ENCODE measurements at places on chromosomes 11 and 22. TPM values are rescaled to one million over a fixed set of nuclear protein-coding genes. Genes with fewer than 3 reads are reported as not detected.

GRCh38 chr11:116454020-116454645, 318.7 kb downstream of the BUD13 start:
- peak; percentile 79 for DNase-seq

- DNase-seq = peak; percentile 14
These were observed 86.6 kb upstream of the ARHGAP32 start for GRCh38 chr11:129278586-129279319.

GRCh38 chr11:16365581-16366228, 9.4 kb upstream of the SOX6 start:
- no peak for DNase-seq

GRCh38 chr22:20424932-20425565, 12.6 kb downstream of the SCARF2 start:
- DNase-seq = peak; percentile 73

- peak; percentile 52 for DNase-seq
These were observed at the start of gene SLC6A5 for GRCh38 chr11:20599221-20600019. Gene SLC6A5, plus strand, starts transcription at chr11:20599608. Its CDS starts 65 bp downstream, at chr11:20599673.

GRCh38 chr22:45740236-45740635, 68.6 kb downstream of the ATXN10 start:
- DNase-seq = no peak

DNA sequence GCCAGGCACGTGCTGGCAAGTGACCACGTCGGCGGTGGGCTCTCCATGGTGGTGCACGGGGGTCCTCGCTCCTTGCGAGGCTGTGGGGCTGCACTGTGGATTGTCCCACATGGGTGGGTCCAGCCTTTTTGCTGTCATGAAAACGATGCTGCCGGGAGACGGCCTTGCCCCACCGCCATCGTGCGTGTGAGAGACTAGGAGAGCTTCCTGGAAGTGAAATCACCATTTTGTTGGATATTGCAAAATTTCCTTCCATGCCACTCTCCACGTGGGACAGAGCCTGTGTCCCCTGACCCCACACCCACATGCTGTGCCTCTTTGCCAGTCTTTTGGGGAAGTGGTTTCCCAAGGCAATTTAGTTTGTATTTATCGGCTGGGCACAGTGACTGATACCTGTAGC, 18.2 kb upstream of the GRAMD4 start:
- no peak for DNase-seq

GRCh38 chr11:134580610-134580975, 168.6 kb upstream of the B3GAT1 start:
- no peak for DNase-seq

DNA sequence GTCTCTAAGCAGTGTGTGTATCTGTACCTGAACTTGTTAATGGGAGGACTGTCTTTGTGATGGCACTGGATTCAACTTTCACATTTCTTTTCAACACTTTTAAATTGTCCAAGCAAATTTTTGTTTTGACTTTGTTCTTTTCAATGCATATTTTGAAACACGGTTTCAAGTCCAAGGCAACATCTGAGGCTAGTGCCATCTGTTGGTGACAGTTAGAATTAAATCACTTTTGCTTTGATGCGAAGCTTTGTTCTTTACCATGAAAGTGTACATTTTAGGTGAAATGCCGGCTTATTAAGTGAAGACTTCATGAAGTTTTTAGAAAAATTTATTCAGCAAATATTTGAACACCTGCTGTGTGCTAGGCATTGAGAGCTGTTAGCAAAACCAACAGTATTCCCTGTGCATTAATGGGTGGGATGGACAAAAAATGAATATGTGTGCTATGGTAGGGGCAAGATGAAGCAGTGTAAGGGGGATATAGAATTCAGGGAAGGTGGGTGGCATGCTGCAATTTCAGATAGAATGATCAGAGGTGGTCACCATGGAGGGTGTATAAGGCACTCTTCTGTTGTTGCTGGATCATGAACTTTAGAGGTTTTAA, 70.2 kb downstream of the DDX10 start:
- peak; percentile 22 for DNase-seq

DNA sequence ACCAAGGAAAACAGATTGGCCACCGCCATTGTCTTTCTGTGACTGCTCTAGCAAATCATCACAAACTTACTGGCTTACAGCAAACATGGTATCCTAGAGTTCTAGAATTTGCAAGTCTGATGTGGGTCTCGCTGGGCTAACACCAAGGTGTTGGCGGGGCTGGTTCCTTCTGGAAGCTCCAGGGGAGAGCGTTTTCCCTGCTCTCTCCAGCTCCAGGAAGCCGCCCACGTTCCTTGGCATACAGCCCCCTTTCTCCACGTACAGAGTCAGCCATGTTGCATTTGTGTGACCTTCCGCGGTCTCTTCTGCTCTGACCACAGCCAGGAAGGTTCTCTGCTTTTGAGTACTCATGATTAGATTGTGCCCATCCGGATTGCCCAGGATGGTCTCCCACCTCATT, 27.5 kb downstream of the TBC1D22A start:
- DNase-seq = no peak

DNA sequence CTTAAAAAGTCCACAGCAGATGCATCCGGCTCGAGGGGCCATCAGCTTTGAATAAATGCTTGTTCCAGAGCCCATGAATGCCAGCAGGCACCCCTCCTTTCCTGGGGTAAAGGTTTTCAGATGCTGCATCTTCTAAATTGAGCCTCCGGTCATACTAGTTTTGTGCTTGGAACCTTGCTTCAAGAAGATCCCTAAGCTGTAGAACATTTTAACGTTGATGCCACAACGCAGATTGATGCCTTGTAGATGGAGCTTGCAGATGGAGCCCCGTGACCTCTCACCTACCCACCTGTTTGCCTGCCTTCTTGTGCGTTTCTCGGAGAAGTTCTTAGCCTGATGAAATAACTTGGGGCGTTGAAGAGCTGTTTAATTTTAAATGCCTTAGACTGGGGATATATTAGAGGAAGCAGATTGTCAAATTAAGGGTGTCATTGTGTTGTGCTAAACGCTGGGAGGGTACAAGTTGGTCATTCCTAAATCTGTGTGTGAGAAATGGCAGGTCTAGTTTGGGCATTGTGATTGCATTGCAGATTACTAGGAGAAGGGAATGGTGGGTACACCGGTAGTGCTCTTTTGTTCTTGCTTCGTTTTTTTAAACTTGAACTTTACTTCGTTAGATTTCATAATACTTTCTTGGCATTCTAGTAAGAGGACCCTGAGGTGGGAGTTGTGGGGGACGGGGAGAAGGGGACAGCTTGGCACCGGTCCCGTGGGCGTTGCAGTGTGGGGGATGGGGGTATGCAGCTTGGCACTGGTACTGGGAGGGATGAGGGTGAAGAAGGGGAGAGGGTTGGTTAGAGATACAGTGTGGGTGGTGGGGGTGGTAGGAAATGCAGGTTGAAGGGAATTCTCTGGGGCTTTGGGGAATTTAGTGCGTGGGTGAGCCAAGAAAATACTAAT, 1.9 kb downstream of the NEAT1 start:
- DNase-seq = peak; percentile 57

DNA sequence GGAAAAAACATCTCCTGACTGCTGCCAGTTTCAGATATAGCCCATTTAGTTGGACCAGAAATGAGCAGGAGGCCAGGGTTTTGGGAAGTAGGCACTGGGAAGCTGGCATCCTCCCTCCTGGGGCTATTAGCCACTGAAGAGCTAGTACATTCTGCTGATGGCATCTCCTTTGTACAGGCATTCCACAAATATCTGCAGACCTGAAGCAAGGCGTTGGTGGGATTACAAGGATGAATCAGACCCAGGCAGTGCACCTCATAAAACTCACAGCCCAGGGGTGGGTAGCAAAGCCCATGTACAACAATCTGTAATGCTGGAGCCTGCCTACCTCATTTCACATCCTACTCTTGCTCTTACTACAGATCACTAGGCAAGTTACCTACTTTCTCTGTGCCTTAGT, 27.5 kb upstream of the POU2AF1 start:
- no peak for DNase-seq

- DNase-seq = no peak
These were observed 157.2 kb downstream of the ATG16L2 start for GRCh38 chr11:72971192-72971967.

- no peak for DNase-seq
These were observed 59.0 kb upstream of the SHANK2 start for GRCh38 chr11:71311176-71311925.

GRCh38 chr11:123690485-123690884, 36.1 kb upstream of the SCN3B start:
- peak; percentile 3 for DNase-seq

- DNase-seq = no peak
These were observed 113.5 kb upstream of the KIRREL3 start for GRCh38 chr11:127114035-127114434.

- DNase-seq = no peak
These were observed 75.6 kb upstream of the TEAD1 start for GRCh38 chr11:12598330-12599256.

GRCh38 chr11:47182380-47182779, 3.9 kb downstream of the PACSIN3 start:
- DNase-seq = no peak

DNA sequence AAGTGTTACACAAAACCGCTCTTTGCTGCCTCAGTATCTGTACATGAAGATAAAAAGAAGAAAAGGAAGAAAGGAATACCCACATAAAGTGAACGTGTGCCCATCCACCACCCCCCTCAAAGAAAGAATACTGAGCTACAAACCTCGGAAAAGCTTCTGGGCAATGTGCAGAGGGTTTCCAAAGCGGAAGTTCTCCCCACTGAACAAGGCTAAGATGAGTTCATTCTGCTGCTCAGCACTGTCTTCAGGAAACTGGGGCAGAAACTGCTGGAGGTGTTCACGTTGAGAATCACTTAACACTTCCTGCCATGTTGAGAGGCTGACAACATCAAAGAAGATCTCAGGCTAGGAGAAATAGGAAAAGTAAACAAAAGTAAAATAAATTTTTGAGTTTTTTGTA, 6.9 kb downstream of the NFRKB start:
- peak; percentile 8 for DNase-seq

DNA sequence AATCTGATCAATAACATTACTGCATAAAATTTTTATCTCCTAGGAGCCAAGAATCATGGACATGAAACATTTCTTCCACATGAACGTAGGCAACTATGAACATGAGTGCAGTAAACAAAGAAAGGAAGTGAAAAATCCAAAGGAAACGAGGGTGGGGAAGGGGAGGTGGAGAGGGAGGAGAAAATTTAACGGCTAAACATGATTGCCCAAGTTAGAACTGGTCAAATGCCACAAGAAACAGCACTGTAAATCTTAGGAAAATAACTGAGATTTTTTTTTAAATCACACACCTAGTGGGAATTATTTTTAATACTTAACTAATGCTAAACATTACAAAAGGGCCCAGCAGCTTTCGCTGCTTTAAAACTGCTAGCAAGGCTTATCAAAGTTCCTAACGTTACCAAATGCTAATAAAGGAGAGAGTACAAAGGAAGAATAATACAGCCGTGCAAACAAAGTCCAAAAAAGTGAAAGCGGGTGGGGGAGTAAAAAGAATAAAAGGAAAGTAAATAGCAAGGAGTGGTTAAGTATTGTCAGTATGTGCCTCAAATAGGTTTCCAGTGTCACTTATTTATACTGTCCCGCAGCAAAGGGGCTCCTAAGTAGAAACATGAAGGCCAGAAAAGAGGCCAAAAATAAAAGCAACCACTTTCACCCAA, 13.7 kb downstream of the NARS2 start:
- DNase-seq = peak; percentile 77

DNA sequence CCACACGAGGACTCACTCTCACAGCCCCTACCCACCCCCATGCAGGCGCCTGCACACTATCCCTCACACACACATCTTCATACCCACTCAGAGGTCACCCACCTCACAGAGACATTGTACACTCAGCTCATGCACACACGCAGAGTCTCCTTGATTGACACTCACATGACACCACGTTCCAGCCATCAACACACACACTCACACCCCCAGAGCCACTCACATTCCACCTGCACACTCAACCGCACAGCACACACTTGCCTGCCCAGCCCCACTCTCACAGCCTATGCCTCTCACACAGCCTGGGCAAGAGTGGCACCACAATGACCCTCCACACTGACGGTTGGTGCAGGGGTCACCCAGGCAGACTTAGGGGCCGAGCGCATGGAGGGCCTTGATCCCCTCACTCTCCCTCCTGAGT, 2.2 kb downstream of the SPI1 start:
- DNase-seq = no peak

- DNase-seq = no peak
These were observed 12.1 kb downstream of the SCUBE1 start for GRCh38 chr22:43331069-43331451.

GRCh38 chr22:44400763-44401060, 88.0 kb upstream of the SHISAL1 start:
- no peak for DNase-seq

HEPN1 gene
- total RNA-seq = 0.20 TPM

C11orf91 gene
- not detected for total RNA-seq

NECTIN1 gene
- total RNA-seq = 4.1 TPM

THY1 gene
- total RNA-seq = 0.20 TPM

C11orf87 gene
- total RNA-seq = not detected

NLRX1 gene
- total RNA-seq = 9.8 TPM

PTGDR2 gene
- total RNA-seq = under 0.01 TPM

LRRC4C gene
- total RNA-seq = not detected

All from lung microvascular endothelial cell (primary cell).